ENCODE measurements at places on chromosomes 6 and 20.

DNA sequence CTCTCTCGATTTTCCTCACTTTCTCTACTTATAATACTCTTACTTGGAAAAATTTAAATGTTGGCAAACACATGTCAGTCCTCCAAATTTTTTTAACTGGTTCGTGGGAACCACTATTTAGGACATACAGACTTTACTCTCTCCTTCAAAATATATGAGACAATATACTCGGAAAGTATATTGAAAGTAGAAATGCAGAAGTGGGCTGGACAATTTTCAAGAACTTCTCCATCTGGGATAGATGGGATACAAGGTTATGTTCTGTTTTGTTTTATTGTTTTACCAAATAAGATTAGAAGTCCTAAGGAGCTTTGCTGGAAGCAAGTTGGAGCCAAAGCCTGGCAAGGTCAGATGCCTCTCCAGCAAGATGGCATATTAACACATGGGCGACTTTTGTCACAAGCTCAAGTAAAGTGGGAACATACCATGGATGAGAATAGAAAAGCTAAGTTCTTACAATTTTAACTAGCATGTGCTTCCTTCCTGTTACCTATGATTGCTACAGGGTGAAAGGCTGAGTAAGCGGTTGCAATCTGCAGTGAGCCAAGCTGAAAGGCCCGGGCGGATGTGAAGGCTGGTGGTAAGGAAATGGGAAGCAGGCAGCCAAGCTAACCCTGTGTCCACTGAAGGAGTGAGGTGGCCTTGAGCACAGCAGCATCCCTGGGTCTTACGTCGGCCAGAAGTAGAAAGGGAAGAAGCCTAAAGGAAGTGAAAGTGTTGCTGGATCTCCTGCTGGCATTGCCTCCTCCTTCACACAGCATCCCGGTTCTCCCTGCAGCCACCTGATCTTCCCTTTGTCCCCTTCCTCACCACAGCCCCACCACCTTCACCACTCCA is 7.1 kb downstream of the MAP3K5 start:
- DNase-seq: no peak

DNA sequence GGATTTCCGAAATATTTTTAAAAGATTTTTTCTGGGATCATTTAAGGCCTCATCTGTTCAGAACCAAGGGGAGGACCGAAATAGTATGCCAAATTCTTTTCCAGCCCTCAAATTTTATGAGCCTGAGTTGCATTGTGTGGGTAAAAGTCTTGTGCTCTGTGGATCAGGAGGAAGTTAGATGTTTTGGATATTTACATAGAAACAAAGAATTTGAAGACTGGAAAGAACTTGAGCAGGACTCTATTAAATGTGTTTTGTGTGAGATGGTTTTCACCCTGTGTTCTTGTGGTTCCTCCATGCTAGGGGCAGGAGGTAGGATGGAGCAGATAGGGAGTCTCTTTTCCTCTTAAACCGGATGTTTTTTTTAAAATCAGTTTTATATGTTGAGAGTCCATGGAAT is 329.1 kb downstream of the LAMA2 start:
- DNase-seq: no peak

DNA sequence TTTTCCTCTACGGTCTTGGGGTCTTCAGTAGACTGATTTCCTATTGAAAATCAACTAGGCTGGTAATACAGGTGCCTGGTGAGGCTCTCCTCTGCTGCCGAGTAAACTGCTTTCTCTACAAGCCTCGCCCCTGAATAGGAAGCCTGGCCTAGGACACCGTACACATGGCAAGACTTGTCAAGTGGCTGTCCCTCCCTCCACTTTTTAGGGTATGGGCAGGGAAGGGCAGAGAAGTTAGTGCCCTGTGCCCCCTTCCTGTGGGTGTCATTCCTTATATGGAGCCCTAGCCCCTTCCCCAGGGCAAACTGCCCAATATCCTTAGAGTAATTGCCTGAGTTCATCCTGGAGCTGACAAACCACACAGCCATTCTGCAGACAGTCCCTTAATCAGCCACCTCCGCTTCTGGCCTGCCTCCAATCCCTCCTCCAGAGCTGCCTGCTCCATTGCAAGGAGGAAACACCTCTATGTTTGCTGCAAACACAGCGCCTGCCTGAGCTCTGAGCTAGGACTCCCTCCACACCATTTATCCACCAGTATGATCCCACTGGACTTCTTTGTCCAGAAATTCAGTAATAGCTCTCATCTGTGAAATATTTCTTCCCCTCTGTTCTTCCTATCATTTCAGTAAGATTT is 93.1 kb downstream of the CHD6 start:
- DNase-seq: peak; percentile 27

GRCh38 chr20:21357844-21358243 is 39.5 kb downstream of the NKX2-4 start:
- no peak for DNase-seq

- DNase-seq: no peak
Observed at GRCh38 chr20:45246109-45246508, 8.3 kb downstream of the SLPI start.

DNA sequence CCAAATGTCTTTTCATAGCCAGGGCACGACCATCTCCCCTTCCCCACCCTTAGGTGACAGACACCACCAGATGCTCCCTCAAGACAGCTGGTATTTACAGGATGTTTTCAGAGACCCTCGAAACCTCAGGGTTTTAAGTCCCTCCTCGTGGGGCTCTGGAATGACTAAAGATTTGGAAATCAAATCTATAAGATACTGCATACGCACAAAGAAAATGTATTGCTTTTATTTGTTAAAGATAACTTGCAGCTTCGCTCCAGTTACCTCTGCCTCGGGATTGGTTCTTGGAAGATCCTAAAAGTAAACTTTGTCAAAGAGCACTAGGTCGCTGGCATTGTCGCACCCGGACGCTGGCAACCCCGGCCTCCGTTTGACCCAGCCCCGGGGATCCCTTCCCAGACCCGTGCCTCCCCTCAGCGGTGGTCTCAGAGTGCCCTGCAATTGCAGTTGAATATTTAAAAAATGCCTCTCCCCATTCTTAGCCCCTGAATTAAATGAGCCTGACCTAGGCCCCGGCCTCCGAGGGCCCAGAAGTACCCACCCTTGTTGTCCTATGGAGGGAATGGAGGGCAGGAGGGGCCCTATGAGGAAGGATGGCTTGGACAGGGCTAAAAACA is 7.1 kb downstream of the PAX1 start:
- no peak for DNase-seq

- DNase-seq: no peak
Observed at GRCh38 chr20:8875586-8875985, 193.3 kb upstream of the PLCB4 start.

DNA sequence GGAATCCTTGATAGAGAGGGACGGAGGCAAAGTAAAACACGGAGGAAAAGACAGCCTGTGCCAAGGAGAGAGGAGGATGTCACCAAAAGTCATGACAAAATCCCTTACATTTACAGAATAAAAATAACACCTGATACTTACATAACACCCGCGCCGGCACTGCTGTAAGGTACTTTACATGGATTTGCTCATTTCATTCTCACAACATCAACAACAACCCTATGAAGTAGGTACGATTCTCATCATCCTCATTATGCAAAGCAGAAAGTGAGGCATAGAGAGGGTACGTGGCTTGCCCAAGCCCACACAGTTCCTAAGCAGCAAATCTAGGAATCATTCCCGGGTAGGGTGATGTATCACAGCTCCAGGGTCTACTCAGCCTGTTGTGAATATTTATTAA is 67.6 kb upstream of the NFATC2 start:
- no peak for DNase-seq

- no peak for DNase-seq
Observed at GRCh38 chr6:147903931-147904330, 395.4 kb downstream of the SAMD5 start.

DNA sequence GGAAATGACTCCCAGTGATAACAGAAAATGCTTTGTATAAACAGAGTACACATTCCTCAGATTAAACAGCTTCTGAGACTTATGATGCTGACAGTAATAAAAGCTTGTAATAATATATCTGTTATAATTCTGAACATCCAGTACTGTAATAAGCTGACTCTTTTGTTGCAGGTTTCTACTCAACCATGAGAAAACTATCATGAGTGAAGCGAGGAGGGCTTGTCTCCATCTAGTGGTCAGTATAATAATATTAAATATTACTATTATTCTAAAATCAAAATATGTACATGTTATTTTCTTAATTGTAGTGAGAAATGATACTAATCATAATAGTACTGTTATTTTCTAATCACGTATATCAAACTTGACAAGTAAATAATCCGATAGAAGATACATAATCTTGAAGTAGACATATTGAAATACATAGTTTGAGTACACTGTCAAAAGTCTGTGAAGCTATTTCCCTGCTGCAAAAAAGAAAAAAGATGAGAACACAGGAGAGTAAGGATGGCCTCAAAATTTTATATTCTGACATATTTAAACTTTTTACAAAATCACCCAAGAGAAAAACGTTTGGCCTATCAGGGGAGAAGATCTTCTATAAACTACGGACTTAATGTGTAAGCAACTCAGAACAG is 183.1 kb downstream of the MOXD1 start:
- DNase-seq: no peak

DNA sequence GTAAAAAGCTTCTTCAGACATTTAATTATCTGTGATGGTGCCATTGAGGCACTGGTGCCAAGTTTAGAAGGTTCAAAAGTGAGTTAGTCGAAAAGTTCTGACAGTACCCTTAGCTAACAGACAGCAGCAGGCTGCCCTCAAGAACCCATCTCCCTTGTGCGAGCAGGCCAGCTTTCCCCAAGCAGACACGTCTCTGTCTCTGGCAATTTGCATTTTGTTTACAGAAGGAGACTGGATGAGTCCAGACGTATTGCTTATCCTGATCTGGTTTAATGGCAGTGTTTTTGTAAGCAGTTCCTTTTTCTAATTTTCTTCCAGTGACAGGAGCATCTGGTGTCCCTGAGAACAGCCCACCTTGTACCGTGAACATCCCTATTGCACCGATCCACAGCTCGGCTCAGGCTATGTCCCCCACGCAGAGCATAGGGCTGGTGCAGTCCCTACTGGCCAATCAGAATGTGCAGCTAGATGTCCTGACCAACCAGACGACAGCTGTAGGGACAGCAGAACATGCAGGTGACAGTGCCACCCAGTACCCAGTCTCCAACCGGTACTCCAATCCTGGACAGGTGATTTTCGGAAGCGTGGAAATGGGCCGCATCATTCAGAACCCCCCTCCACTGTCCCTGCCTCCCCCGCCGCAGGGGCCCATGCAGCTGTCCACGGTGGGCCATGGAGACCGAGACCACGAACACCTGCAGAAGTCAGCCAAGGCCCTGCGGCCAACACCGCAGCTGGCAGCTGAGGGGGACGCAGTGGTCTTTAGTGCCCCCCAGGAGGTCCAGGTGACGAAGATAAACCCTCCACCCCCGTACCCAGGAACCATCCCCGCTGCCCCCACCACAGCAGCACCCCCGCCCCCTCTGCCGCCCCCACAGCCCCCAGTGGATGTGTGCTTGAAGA is 58.3 kb upstream of the TMEM181 start:
- DNase-seq: no peak

DNA sequence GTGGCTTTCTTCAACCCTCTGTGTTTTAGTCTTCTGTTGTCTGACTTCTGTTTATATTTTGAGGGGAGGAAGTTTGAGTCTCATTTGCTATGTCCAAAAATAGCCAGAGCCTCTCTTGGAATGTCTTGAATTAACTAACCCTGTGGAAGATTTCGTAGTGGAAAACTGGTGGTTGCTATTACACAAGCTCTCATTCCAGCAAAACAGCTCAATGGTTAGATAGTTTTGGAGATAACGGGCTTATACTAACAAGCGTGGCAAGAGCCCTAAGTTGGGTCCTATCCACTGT is 1.6 kb downstream of the CCN2 start:
- no peak for DNase-seq

DNA sequence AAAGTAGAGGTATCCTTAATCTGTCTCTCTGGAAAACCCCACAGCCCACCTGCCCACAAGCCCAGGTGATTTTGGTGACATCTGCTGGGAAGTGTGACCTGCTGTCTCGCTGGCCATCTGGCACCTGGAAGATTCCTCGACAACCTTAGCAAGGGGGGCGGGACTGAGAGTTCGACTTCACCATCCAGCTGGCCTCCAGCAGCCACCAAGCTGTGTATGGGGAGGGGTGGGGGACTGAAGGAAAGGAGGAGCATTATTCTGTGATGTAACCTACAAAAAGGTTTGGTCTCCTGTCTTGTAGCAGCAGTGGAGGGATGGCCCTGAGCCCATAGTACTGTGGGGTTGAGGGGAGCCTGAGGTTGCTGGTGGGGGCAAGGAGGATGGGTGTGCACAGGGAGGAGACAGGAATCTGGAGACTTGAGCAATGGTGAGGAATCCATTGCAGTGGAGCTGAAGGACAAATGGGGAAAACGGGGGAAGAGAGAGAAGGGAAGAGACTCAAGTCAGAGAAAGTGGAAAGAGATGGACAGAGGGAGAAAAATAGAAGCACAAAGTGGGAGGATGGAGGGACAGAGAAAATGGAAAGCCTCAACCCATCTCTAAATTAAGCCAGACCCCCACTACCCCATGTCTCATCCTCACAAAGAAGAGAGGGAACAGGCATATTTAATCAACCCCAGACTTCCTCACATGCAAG is 4.0 kb downstream of the LY6G6F start:
- no peak for DNase-seq

DNA sequence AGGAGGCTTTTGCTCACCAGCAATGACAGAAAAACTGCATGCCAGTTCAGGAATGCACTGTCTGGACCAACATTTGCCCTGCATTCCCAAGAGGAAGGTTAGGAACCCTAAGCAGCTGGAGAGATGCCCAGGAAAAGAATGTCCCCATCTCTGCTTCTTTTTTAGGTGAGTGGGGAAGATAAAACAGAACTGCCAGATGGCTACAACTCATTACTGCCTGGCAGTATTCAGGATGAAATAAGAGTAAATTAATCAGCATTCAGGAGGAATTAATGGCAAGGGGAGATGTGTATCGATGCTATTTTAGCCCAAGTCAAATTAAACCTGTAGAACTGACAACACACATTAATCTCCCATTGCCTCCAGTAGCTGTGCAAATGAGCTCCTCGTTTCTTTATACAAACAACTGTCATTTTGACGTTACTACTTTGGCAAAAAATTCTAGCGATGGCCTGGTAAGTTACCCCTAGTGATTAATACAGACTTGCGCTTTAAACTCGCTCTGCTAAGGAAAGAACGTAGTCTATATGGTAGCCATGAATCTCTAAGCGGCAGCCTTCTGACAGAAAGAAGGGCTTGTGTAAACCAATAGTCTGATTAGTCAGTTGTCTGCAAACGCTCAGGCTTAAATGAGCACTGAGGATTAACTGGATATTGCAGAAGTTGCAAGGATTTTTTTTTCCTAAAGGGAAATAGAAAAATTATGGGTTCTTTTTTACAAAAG is 16.7 kb upstream of the SMLR1 start:
- DNase-seq: no peak

DNA sequence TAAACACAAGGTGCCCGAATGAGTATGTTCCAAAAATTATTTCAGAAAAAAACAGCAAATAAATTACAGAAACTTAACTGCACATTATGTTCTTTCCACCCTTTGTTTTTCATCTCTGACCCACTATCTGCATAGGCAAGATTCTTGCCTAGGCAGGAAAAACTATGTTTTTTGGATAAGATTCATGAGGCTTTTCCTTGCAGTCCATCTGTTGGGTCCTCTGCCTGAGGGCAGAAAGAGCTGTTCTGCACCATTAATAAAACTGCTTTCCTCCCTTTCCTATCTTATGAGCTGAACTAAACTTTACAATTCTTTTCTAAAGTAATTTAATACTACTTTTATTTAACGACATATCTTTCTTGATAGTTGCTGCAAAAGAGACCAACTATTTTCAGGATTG is 21.1 kb downstream of the ENPP1 start:
- DNase-seq: no peak

GRCh38 chr6:72813807-72814596 is 192.1 kb downstream of the KCNQ5 start:
- no peak for DNase-seq

GRCh38 chr6:18400831-18401446 is 13.8 kb downstream of the RNF144B start:
- no peak for DNase-seq
